GM12892 (cell line): ENCODE measurements at places on chromosomes 1 and 21.

DNA sequence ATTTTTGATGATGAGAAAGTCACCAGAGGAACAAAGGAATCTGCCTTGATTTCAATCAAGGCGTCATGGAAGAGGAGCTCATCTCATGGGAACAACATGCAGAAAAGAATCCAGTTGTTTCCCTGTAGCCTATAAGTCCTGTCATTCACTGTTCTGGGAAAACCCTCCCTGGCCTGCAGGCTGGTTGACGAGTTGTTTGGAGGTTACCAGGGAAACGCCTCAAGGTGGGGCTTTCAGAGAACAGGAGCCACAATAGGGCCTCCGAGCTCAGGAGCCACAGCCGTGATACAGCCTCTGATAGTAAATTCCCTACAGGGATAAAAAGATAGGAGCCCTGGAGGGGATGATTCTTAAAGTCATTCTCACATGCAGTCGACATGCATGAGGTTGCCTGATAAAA lies 135.2 kb downstream of the PSMG1 start:
- DNase-seq, result no peak

- DNase-seq, result no peak
Observed at GRCh38 chr1:214582289-214582891, 20.6 kb upstream of the CENPF start.

- no peak for DNase-seq
Observed at GRCh38 chr1:82844911-82845827, 1044.4 kb downstream of the ADGRL2 start.

GRCh38 chr1:212412374-212412773 lies 2.3 kb downstream of the PACC1 start:
- no peak for DNase-seq

GRCh38 chr1:10965546-10966226 lies 46.8 kb upstream of the TARDBP start:
- DNase-seq, result no peak

- DNase-seq, result no peak
Observed at GRCh38 chr21:45607909-45608295, 35.6 kb upstream of the PCBP3 start.

- DNase-seq, result no peak
Observed at GRCh38 chr1:78731674-78732073, 82.0 kb downstream of the IFI44 start.

GRCh38 chr1:236947794-236948193 lies 56.4 kb downstream of the MT1HL1 start:
- DNase-seq, result no peak

GRCh38 chr1:40922969-40923368 lies 56.5 kb upstream of the CTPS1 start:
- DNase-seq, result no peak

- no peak for DNase-seq
Observed at GRCh38 chr21:29305561-29305960, 6.8 kb downstream of the BACH1 start.

DNA sequence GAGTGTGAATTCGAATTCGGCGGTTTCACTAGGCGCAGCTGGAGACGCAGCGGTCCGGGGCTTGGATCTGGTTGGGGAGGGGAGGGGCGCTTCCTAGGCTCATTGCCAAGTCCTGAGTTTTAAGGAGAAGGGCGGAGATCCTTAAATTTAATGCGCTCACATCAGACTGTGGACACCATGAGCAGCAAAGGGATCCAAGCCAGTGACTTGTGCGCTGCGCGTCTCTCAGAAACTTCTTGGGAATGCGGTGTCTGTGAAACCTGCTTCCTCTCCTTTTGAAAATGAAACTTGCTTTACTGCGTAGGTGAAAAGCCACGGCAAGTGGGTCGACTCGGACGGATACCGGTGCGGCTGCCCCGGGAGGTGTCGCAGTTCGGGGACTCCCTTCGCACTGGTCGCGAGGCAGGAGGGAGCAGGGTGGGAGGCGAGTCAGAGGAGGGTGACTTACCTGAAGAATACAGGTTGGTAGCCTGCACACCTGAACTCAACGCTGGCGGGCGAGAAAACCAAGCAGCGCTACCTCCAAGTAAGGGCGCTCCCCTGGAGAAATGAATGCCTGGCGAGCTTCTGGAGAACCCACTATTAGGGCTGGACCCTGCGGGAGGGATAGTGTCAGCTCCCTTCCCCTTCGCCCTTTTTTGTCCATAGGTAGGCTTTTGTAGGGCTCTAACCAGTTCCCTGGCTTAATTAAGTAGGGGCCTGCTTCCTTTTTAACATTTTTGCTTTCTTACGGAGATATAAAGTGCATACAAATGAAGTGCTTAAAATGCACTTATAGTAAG lies 992 bp downstream of the TENT5C start:
- no peak for DNase-seq

- DNase-seq, result no peak
Observed at GRCh38 chr1:52063192-52063591, 7.1 kb downstream of the BTF3L4 start.

DNA sequence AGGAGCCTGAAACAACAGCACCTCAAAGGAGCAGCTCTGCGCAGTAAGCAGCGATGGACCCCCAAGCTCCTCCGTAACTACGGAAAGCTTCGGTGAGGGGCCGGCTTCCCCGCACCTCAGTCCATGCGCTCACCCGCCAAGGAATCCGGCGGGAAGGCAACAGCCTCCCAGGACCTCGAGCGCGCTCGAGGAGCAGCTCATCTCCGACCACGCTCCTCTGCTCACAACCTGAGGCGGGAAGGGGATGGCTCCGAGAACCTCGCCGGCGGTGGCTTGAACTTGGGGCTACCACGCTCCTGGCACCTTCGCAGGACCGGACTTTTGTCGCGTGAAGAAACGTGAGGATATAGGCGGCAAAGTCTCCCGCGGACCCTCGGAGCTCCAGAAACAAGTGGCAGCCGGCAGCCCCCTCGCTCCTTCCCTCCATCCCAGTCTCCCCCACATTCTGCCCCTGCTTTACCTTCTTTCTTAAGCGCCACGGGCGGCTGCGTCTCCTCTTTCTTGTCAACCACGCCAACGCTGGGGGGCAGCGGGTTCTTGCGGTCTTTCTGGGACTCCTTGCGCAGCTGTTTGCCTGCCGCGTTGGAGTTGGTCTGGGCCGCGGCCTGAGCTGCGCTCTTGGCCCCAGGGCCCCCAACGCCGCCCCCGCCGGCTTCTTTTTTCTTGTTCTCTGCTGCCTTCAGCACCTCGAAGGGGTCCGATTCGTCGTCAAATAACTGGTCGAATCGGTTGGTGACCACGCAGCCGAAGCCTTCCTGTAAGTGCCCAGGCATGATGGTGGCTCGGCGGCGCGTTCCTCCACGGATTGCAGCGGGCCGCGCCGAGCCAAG lies 459 bp downstream of the SERBP1 start:
- DNase-seq, result peak; percentile 10

- DNase-seq, result no peak
Observed at GRCh38 chr1:203557390-203557789, 63.4 kb downstream of the OPTC start.

- no peak for DNase-seq
Observed at GRCh38 chr1:116806671-116807070, 52.4 kb downstream of the CD2 start.

GRCh38 chr1:53063744-53064515 lies 1.9 kb downstream of the PODN start:
- no peak for DNase-seq

DNA sequence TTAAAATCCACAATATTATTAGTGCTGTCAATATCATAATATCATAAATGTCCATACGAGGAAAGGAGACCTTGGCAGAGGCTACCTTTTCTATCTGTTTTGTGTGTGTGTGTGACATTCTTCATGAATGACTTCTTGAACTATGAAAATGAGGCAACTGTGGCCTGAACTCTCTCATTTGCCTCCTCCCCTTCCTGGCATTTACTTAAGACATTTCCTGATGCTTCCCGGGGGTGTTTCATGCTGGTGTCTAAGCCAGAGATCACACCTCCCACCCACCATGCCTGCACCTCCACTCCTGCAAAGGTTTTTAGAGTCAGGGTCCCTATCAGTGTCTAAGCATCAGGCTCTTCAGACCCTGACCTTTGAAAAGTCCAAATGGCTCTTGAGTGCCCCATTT lies 420.9 kb downstream of the KIF26B start:
- DNase-seq, result no peak

- DNase-seq, result no peak
Observed at GRCh38 chr1:199272628-199273086, 633.8 kb downstream of the PTPRC start.

- DNase-seq, result no peak
Observed at GRCh38 chr1:51612447-51612961, 4.4 kb upstream of the OSBPL9 start.

DNA sequence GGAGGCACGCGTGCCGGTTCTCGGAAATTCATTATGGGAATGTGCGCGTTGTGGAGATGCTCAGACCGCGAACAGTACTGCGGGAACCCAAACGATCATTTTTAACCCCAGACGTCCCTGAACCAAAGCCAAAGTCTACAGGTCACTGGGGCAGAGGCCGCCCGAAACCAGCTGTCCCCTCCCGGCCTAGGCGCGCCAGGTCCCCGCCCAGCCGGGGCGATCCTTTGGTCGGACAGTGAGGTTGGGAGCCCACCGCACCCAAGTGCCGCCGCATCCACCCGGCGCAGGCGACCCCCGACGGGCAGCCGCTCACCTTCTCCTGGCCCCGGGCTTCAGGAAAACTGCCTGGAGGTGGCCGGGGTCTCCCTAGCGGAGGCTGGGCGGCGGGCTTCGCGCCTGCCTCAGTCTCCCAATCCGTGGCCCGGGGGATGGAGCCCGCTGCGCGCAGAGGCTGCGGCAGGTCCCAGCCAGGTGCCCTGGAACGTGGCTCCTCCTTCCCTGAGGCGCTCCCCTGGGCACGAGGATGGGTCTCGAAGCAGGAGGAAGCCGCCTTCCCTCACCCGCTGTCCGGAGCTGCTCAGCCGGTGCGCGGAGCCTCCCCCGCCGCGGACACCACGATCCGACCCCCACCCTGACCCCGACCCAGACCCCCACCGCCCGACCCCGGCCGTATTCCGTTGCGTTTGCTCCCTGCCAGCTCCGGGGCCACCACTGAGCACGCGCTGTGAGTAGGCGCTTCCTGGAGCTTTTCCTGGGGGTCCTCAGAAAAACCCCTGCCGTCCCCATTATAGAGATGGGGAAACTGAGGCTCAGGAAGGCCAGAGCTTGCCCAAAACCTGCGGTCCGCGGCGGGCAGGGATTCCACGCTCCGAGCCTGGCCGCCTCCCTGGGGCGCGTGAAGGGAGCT lies 8.1 kb upstream of the SLX9 start:
- DNase-seq, result no peak

GRCh38 chr1:185565302-185565701 lies 168.9 kb upstream of the HMCN1 start:
- no peak for DNase-seq

- DNase-seq, result no peak
Observed at GRCh38 chr1:154208677-154209388, 2.7 kb upstream of the CFAP141 start.

GRCh38 chr1:180130651-180131050 lies 24.0 kb upstream of the QSOX1 start:
- DNase-seq, result no peak

GRCh38 chr1:19909392-19909791 lies 14.0 kb downstream of the PLA2G2E start:
- DNase-seq, result no peak

DNA sequence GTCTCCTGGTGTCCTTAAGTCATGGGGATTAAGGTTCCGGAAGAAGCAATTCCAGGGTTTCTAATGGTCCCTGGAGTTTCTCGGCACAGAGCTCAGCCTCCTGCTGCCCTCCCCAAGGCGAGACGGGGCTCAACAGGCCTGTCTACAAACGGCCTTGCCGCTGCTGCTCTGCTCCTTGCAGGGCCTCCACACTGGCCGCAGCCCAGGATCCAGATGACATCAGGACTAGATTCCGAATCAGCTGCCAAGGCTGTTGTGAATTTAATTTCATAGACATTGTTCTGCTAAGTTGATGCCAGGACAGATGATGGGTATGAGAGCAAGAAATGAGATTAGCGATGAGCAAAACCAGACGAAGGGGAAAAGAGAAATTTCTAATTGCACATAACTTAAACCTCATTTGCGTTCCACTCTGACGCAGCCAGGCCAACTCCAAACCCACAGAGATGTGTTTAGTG lies 103.6 kb upstream of the BACE2 start:
- DNase-seq, result no peak

DNA sequence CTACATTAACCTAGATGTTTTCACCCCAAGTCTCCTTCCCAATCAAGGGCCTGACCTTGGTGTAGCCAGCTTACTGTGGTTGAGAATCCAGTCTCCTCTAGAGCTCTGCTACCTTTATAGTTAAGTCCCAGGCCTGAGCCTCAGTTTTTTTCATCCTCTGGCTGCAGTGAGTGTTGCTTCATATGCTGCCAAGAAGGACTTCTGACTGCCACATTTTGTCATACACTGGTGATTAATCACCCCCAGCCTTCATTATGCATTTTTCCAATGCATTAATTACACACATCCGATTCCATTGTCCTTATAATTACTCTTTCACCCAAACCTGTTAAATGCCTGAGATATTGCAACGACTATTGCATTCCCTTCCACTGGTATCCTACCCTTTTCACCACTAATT lies 66.3 kb upstream of the FGGY start:
- DNase-seq, result no peak

DNA sequence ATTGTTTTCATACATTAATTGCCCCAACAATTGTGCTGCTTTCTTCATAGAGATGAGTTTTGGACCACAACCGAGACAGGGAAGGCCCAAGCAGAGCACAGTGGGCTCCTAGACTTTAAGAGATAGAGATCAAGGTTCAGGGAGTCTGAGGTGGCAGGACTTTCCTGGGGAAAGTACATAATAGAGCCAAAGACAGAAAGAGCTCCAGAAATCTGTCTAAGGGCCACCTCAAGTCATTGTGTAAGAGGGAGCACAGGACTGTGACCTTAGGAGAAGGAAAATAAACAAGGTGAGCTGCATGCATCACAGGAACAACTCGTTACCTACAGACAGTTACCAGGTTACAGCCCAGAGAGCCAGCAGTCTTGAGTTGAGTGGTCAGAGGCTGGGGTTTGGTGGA lies 41.3 kb upstream of the CR2 start:
- no peak for DNase-seq

DNA sequence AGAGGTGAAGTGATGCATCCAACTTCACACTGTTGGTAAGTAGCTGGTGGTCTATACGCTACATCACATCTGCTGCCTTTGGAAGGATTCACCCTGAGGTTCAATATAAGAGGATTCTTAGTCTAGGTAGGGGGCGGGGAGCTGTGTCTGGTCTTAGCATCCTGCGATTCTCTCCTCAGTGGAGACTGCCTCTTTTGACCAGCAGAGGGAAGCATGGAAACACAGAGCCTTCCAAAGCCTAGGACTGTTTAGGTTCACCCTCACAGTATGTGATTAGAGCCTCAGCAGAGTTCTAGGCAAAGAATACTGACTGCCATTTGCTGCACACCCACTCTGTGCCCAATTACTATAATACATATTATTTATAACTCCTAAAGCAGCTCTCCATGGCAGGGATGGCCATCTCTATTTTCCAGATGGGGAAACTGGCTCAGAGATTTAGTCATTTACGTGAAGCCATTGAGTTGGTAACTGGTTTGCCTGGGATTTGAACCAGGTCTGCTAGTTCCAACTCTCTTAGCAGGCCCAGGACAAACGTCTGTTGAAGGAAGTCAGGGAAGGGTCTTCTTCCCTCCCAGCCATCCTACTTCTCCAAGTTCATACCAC lies 28.9 kb upstream of the EFCAB14 start:
- DNase-seq, result no peak

GRCh38 chr1:215594640-215595039 lies 27.5 kb downstream of the KCTD3 start:
- DNase-seq, result no peak

GRCh38 chr1:161119092-161119903 lies 1.4 kb downstream of the NIT1 start:
- peak; percentile 44 for DNase-seq

GRCh38 chr1:76754730-76755129 lies 112.5 kb upstream of the ST6GALNAC5 start:
- DNase-seq, result no peak
